ENCODE measurements at places on chromosomes 1 and 21.
A peak's percentile ranks its signal among the peaks of the same experiment; 100 is the strongest.

- no peak for DNase-seq
Observed at GRCh38 chr1:228140724-228141225, 696 bp downstream of the GUK1 start.

GRCh38 chr1:58815686-58816071 is 31.8 kb upstream of the JUN start:
- no peak for DNase-seq

DNA sequence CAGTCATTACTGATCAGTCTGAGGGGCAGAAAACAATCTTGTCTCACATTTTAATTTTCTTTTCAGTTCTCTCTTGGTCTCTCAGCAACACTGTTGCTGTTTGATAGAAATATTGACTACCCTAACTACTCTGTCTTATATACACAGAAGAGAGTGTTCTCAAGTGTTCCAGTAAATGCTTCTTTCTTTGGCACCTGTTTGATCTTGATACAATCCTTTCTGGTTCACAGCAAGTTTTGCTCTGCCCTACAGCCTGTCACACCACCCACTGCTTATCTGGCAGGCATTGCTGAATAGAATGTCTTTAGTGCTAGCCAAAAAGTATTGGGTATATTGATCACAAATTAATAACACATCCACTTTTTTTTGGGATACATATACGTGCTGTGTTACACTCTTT is 75.7 kb upstream of the WLS start:
- DNase-seq, result no peak

DNA sequence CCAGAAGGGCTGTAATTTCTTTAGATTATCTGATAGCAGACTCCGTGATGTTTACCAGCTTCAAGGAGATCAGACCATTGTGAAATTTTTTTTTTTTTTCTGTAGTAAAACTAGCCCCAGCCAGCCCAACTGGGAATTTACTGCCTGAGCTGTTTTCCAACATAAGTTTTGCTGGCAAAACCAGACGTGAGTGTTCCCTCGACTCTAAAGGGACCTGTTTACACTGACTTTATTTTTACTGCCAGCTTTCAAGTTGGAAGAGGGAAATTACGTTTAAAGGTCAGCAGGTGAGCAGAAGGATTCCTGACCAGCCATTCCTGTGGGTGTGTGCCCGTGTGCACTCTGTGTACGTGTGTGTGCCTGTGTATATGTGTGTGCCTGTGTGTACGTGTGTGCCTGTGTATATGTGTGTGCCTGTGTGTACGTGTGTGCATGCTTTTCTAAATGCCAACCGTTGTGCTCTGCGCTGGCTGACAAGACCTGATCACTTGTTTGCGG is 374 bp downstream of the MAB21L3 start:
- DNase-seq, result no peak

GRCh38 chr1:25677193-25677773 is 60.7 kb downstream of the MAN1C1 start:
- DNase-seq, result no peak

DNA sequence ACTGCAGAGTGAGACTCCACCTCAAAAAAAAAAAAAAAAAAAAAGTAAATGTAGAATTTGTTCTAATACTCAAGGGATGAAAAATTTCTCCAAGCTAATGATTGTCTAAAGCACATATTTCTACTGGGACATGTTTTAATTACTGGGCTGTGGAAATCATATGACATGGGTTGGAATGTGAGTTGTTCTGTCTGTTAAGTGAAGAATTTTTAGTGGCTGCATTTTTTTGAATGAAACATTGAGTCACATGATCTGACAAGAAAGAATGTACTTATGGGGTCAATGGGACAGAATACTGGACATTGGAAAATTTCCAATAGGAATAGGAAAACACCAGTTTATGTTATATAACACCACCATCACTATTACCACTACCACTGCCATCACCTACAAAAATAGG is 123.8 kb upstream of the IVNS1ABP start:
- DNase-seq, result no peak

GRCh38 chr1:53730224-53730865 is 8.6 kb downstream of the GLIS1 start:
- DNase-seq, result no peak

GRCh38 chr21:40717028-40717427 is 129.9 kb downstream of the DSCAM start:
- DNase-seq, result no peak

DNA sequence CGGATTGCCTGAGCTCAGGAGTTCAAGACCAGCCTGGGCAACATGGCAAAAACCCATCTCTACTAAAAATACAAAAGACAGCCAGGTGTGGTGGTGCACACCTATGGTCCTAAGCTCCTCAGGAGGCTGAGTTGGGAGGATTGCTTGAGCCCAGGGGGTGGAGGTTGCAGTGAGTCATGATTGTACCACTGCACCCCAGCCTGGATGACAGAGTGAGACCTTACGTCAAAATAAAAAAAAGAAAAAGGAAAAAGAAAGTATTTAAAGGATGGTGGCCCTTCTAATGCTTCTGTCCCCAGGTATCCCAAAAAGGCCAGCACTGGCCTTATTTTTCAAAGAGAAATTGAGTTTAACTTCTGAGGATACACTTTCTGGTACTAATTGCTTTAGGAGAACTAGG is 1.7 kb downstream of the IKBKE start:
- no peak for DNase-seq

DNA sequence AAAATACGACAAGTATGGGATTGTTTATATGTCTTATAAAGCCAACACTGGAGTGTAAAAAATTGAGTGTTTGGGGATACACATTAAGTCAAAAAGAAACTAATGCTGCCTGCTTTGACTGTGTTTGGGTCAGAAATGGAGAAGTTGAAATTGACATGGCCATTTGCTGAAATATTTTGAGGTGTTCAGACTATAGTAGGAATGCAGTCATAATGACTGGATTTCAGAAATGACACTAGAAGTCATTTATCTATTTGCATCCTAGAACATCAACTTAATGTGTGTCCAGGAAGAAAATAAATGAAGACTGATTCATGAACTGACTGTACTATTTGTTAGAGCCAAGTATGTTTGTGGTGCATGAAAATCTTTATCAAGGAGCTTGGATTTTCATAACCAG is 28.4 kb downstream of the RASAL2 start:
- no peak for DNase-seq

- DNase-seq, result no peak
Observed at GRCh38 chr1:156566436-156566835, 5.9 kb downstream of the IQGAP3 start.

DNA sequence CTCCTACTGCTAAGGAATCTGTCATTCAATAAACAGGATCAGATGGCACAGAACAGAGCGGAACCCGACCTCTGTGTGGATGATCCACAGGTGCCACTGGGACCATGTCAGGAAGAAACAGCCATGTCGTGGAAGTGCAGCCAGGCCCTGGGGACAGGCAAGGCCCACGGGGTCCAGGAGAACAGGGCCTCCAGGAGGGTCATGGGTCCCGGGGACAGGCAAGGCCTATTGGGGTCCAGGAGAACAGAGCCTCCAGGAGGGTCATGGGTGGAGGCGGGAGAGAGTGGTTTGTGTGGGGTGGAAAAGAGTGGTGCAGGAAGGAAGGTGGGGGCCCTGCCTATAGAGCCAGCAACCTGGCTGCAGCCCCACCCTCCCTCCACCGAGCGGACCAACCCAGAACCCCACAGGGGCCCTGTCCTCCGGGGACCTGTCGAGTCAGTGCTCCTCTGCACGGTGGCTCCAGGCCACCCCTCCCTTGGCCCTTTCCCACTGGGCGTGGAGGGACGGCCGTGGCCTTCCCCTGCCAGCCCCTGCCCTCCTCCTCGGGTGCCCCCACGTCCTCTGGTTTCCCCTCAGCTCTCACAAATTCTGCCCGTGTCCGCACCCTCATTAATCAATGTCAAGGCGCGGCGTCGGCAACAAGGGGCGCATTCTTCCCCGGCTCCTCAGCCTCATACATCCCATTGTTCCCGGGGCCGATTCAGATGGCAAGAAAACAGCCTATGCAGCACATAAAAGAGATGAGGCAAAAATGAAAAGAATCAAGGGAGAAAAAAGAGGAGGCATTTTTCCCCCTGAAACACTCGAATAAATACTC is 146.4 kb downstream of the PRDM16 start:
- no peak for DNase-seq

- DNase-seq, result no peak
Observed at GRCh38 chr1:62438163-62438562, 1.3 kb downstream of the USP1 start.

DNA sequence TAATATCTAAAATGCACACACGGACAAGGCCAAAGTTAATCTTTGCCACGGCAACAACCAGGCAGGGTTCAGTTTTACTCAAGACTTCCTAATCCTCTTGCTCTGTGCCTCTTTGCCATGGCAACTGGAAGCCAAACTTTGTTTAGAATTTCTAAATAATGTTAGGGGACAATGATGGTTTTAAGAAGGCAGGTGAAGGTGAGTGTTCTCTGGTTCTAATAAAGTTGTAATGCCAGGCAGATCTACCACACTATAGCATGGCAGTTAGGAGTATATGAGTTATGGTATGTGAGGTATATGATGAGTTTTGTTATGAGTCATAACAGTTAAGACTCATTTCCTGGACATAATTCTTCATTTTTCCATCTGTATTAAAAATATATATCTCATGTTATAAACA is 2.7 kb downstream of the PTPRC start:
- no peak for DNase-seq

GRCh38 chr1:50471967-50472366 is 48.7 kb upstream of the DMRTA2 start:
- no peak for DNase-seq

GRCh38 chr1:206479183-206480125 is 9.2 kb downstream of the IKBKE start:
- DNase-seq, result peak; percentile 64

DNA sequence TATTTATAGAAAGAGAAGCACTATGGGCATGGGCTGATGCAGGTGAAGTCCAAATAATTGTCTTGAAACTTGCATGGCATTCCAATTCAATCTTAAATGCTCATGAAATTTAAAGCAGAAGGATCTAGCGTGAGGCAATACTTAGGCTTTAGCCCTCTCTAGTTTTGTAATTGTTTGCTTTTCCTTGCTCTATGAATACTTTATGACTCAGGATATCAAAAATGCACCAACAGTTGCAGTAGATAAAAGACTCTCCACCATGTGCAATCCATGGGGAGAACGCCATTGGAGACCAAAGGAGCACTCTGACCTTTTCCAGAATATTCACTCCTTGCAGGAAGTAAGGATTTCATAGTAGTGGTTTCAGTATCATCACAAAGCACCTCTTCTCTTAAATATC is 436.4 kb downstream of the LRRIQ3 start:
- DNase-seq, result no peak

- DNase-seq, result no peak
Observed at GRCh38 chr1:226666692-226667091, 72.4 kb downstream of the ITPKB start.

- DNase-seq, result no peak
Observed at GRCh38 chr21:15045017-15045416, 19.8 kb downstream of the NRIP1 start.

DNA sequence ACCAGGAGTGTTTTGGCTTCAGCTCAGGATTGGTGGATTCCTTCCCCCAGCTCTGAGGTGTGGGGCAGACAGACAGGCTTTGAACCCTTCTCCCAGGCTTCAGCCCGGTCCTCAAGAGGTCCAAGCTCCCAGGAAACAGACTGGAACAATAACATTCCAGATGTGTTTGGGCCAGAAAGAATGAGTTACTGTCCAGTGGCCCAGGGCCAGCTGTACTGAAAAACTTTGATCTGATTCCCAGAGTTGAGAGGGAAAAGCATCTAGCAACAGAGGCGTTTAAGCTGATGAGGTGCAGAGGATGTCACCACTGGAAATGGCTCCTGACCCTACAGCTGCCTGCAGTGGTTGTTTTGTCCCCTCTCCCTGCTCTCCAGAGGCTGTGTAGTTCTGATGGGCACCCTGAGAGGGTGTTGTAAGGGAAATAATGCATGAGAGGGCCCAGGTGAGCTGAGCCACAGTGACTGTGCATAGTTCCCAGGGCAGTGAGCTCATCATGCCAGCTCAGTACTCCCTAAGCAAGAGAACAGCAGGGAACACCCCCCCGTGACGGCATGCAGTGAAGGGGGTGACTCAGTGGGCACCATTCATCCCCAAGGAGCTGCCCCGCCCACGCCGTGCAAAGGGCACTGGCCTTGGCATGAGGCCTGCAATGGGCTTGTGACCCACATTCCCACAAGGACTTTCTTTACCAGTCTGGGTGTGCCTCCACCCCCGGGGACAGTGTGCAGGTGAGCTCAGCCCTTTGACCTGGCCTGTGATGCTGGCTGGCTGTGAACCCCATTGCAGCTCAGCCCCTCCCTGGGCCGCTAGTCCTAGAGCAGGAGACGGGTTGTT is 13.8 kb upstream of the SFN start:
- no peak for DNase-seq

GRCh38 chr1:26932531-26932930 is 11.0 kb downstream of the NUDC start:
- DNase-seq, result no peak

GRCh38 chr1:76029331-76029730 is 45.2 kb upstream of the ST6GALNAC3 start:
- no peak for DNase-seq

GRCh38 chr21:17753736-17754135 is 65.4 kb downstream of the C21orf91 start:
- no peak for DNase-seq

DNA sequence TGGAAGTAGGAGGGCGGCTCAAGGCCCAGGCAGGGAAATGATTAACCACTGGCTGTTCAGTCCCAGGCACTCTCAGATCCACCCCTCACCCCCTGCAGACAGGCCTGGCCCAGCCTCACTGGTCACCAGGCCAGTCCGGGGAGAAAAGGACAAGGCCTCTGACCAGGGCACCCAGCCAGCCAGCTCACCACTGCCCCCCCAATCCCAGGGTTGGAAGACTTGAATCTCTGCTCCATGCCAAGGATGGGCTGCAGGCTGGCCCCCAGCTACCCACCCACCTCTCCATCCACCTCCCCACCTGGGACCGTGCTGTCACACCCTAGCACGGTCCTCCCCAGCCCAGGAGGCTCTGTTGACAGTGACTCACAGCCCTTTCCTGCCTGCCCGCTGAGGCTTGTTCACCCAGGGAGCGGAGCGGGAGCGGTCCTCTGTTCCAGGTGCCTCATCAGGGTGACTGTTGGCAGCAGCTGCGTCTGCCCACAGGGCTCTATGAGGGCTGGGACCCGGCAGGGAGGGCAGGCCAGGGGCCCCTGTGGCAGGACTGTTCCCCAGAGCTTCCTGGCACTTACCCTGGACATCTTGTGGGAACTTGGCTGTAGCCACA is 2.2 kb downstream of the LAD1 start:
- DNase-seq, result no peak

DNA sequence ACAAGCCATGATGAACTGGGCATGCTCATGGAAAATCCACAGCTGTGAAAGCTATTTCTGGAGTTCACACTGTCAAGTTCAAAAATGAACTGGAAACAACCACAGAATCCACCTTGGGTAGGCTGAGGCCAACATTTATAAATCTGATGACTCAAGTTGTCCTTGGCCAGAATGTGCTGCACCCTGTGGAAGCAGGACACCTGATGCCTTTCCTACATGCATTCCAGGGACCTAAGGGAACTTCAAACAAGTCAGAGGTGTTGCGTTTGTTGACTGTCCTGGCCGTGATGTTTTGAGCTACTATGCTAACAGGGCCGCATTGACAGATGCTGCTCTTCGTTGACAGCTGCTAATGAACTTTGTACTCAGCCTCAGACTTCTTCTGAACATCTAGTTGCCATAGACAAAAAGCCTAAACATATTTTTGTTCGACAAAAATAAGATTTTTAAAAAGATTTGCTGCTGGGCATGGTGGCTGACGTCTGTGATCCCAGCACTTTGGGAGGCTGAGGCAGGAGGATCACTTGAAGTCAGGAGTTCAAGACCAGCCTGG is 127.9 kb upstream of the SLC45A1 start:
- no peak for DNase-seq

All from stimulated activated CD4-positive, alpha-beta T cell treated with anti-CD3 and anti-CD28 coated beads, Interleukin-2, amount 100 ng/mL, for 48 hours (primary cell).